ENCODE measurements at places on chromosomes 16 and 17.

DNA sequence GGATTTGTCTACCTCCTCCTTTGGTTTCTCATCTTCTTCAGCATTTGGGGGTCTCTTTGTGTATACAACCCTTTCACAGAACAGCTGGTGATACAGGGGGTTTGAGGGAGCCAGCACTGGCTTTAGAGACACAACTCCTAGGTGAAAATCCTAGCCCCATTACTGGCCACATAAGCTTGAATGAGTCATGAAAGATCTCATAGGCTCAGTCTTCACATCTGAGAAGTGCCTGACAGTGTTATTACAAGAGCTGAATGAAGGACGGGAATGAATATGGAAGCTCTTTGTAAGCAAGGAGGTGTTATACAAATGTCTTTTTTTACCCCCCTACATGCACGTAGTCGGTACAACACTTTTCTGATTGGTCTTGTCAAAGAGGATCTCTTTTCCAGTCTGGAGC lies 1.7 kb upstream of the B4GALNT2 start:
- no peak for DNase-seq

- DNase-seq: no peak
These were observed 54.7 kb downstream of the PLCG2 start for GRCh38 chr16:81833751-81834150.

GRCh38 chr17:9850151-9850550 lies 24.4 kb downstream of the GLP2R start:
- DNase-seq: no peak

GRCh38 chr17:49747632-49748031 lies 16.3 kb downstream of the FAM117A start:
- DNase-seq: no peak

- no peak for DNase-seq
These were observed 18.1 kb downstream of the LYRM1 start for GRCh38 chr16:20918486-20919239.

DNA sequence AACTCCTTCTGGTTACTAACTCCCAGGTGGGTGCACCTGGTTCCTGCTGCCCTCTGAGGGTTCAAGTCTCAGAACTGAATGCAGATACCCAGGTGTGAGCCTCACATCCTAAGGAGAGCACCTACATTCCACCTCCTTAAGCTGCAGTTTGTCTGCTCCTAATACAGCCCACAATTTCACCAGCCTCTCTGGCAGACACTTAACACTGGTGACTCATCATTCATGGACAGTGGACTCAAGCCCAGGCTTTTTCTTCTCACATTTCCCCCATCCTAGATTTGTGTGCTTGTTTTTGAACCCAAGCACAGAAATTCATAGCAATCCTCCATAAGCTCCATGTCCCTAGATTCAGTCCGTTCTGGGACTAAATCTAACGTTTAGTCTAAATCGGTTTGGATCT lies 7.0 kb upstream of the MAF start:
- DNase-seq: no peak

GRCh38 chr16:84228256-84228838 lies 11.5 kb downstream of the KCNG4 start:
- no peak for DNase-seq

DNA sequence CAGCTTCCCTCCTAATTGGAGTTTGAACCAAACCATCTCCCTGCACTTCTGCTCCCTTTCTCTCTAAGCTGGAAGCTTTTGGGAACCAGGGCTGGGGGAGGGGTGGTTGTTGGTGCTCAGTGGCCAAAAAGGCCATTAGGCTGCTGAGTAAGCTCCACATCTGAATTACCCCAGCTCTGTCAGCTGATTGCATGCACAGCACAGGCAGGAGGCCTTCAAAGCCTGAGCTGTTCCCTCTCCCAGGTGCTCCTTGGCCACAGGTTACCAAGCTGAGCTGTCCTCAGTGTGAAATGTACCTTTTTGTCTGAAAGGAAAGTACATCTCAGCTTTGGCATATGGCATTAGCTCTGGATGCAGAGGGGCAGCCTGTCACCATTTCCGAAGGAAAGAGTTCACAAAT lies 6.2 kb upstream of the TBKBP1 start:
- DNase-seq: no peak

DNA sequence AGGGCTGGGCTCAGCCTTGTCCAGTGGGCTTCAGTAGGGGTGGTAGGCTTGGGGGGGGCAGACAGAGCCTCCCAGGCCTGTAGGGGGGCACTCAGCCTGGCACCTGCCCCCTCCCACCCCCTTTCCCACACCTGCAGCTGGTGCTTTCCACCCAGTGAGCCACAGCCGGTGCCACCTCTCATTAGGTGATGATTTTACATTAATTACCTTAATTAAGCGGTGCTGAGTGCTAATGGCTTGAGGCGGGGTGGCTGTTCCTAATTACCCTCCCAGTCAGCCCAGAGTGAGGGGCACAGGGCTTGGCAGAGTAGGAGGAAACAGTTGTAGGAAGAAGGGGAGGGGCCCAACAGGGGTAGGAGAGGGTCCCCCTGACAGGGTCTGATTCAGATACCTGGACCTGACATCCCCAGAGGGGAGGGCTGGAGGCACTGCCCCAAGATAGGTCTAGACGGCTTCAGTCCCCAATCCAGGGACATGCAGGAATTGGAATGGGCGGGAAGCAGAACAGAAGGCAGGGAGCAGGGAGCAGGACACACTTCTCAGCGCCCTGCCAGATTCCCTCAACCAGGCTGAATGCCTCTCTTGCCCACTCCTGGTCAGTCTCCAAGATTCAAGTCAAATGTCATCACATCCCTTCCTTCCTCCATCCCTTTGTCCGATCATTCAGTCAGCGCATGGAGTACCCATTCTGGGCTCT lies 26.5 kb upstream of the PHF12 start:
- no peak for DNase-seq

GRCh38 chr16:68590201-68590994 lies 51.3 kb downstream of the ZFP90 start:
- peak; percentile 49 for DNase-seq

DNA sequence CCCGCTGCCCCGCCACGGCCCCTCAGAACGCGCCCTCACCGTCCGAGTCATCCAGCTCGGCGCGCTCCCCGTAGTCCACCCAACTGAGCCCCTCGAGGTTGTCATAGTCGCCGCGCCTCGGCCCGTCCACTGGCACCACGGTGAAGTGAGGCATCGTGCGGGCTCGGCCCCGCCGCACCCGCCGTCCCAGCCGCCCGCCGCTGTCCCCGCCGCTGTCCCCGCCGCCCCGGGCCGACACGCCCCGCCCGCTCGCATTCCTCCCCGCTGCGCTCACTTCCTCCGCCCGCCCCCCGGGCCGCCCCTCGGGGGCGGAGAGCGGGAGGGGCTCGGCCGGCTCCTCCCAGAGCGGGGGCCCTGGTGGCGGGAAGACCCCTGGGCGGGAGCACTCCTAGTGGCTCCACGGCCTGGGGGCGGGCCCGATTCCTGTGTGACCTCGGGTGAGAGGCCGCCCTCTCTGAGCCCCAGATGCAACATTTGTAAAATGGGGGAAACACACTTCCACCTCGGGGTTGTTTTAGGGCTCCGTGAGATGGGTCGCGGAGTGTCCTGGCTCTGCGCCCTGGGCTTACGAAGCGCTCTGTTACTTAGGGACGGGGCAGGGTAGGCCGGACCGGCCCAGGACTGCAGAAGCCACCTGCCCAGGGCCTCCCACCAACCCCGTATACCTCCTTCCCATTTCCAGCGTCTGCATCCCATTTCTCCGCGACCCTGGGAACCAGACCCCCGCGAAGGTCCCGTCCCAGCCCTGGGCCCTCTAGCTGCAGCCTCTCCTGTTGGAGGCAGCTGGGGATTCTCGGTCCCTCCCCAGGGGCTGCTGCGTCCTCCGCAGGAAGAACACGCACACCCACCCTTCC lies at the start of gene SLC12A4:
Gene SLC12A4 (minus strand): TSS at position 238 of the 854 bp plus-strand sequence. CDS start 84 bp downstream, at position 154.
- DNase-seq: peak; percentile 84

DNA sequence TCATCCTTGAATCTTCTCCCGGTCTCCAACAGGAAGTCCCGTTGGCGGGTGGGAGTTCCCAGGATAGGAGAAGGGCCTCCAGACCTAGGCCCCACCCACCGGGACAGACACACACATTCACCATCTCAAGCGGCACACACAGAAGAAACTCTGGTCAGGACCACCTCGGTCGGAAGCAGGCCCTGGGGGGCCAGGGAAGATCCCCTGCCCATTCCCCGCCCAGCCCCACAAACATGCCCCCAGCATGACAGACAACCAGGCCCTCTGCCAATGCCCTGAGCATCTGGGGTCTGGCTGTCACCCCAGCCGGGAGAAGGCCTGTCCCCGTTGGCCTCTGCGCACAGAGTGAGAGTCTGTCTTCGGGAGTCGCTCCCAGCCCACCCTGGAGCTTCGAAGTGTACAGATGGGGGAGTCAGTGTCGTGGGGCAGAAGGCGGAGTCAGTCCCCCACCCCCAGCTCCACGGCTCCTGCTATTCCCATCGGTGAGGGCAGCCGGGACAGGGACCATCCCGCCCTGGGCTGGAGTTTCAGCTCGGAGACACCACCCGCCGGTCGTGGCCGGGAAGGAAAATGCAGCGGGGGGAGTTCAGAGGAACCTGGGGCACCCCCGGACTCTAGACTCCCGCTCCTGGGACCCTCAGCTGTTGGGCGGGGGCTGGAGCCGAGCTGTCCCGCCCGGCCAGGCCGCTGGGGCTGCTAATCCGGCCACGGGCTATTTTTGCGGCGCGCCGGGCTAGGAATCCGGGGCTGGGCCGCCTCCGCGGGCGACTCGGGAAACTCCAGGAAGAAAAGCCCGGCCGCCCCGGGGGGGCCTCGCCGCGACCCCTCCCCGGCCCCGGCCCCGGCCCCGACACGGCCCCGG lies 660 bp downstream of the RHBDF1 start:
- DNase-seq: no peak

DNA sequence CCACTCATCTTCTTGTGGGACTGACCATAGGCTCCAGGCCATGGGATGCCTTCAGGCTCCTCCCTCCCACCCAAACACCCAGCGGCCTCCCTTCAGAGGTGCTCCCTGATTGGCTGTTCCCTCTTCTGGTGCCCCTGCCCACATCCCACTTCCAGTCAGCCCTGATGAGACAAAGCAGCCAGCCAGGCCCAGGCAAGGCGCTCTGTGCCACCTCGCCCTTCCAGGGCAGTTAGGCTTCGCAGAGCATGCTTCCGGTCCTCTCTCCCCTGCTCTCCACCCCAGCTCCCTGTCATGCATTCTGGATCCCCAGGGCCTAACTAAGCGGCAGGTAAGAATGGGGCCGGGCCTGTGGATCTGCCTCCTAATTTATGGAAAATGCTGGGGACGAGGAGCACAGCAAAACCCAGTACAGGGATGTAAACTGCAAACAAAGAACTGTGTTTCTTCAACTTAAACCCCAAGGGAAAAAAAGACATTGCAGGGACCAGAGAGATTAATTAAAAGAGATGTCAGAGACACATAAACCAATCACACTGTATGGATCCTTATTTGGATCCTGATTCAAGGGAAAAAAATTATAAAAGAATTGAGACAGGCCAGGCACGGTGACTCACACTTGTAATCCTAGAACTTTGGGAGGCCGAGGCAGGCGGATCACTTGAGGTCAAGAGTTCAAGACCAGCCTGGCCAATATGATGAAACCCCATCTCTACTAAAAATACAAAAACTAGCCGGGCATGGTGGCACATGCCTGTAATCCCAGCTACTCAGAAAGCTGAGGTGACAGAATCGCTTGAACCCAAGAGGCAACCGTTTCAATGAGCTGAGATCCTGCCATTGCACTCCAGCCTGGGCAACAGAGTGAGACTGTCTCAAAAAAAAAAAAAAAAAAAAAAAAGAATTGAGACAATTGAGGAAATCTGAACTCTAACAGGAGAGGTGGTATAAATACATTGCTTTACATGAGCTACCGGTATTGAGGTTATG lies 26.0 kb downstream of the ZDHHC7 start:
- DNase-seq: no peak

- DNase-seq: peak; percentile 44
These were observed at the start of gene CFAP52 for GRCh38 chr17:9576521-9577372. Gene CFAP52, plus strand, starts transcription at chr17:9576642. Its CDS starts 54 bp downstream, at chr17:9576696.

- no peak for DNase-seq
These were observed 191.0 kb downstream of the PRKCA start for GRCh38 chr17:66493283-66494019.

GRCh38 chr17:33369149-33369548 lies 76.1 kb upstream of the ASIC2 start:
- DNase-seq: no peak

DNA sequence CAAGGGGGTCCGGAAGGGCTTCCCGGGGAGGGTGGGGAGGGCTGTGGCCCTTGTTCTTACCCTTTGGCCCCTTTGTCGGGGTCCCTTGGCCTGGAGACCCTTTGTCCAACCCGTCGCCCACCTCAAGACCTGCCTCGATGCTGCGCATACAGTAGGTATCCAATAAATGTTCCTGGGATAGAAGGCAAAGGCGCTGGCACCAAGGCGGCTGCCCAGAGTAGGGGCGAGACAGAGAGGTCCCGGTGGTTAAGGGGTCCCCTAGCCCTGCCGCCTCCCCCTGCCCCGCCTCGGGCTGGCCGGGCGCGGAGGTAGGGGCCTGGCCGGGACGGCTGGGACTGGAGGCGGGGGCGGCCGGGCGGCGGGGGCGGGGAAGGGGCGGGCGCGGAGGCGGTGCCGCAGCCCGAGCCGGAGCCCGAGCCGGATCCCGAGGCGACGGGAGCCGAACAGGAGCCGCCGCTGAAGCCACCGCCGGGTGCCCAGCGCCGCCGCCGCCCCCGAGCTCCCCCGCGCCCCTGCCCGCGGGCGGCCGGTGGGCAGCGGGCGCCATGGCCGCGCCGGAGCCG lies at the start of gene NHERF2:
Gene NHERF2 (plus strand): TSS at position 442 of the 563 bp plus-strand sequence. CDS start 104 bp downstream, at position 546.
- no peak for DNase-seq

- DNase-seq: no peak
These were observed 8.1 kb downstream of the C1QL1 start for GRCh38 chr17:44959821-44960531.

DNA sequence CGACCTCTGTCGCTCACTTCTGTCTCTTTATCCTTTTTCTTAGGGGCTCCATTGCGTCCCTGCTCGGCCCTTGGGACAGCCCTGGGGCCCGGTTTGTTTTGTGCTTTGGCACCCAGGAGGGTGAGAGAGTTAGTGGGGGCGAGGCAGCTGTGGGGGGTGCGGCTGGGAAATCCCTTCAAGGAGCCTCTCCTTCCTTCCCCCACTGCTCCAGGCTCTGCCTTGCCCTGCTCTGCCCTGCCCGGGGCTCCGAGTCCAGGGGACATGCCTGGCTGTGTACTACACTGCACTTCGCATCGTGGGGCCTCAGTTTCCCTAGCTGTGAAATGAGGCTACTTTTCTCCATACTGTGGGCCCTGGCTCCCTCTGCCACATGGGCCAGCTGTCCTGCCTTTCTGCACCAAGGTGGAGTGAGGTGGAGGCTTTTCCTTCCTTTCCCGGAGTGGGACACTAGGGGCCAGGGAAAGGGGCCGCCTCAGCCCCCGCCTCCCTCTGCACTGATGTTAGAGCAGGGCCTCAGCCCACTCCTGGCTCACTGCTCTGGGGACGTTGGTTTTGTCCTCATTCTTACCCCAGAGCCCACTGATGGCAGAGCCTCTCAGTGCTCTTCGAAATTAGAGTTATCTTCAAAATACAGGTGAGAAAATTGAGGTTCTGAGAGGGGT lies 980 bp downstream of the LLGL1 start:
- no peak for DNase-seq

DNA sequence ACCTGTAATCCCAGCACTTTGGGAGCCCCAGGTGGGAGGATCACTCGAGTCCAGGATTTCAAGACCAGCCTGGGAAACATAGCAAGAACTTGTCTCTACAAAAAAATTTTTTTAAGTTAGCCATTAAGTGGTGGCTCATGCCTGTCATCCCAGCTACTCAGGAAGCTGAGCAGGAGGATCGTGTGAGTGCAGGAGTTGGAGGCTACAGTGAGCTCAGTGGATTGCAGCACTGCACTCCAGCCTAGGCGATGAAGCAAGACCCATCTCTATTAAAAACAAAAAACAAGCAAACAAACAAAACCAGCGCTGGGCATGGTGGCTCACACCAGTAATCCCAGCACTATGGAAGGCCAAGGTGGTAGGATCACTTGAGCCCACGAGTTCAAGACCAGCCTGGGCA lies 38.0 kb downstream of the HEATR3 start:
- no peak for DNase-seq

All from T-helper 2 cell (primary cell).